Breast epithelium (tissue), 4 donors: ENCODE measurements at places on chromosomes 2 and 18.

GRCh38 chr18:79851950-79852349, 54.2 kb downstream of the KCNG2 start:
- DNase-seq: no peak

DNA sequence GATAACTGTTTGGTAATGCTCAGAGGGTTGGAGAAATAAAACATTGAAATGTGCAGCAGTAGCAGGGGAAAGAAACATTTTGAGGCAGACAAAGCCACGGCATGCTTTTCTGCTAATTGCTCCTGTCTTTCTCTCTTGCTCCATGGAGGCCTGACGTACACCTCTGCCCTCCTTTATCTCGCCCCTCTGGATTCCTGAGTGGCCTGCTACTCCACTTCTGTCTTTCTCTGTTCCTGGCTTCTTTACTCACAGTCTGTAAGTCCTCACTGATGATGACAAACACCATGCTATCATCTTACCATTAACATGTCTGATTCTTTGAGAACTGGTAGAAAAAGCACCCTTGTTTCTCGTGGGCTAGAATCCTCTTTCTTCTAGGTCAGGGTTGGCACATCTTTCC, 392.9 kb downstream of the MEIS1 start:
- DNase-seq: no peak

DNA sequence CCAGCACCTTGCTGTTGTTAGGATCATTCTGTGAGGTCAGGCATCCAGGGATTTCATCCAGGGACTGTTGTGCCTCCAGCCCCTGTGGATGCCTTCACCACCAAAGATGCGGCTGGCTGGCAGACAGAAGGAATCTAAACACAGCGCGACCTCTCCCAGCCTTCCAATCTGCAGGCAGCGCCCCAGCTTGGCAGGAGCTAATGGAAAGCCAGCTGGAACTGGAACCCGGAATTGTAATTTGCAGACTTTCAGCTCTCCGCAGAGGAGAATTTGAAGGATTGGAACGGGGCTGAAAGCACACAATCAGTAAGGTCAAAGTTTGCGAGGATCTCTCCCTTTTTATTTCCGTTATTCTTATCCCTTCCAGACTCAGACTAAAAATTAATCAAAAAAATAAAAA, 127.8 kb downstream of the TRIB2 start:
- DNase-seq: no peak

DNA sequence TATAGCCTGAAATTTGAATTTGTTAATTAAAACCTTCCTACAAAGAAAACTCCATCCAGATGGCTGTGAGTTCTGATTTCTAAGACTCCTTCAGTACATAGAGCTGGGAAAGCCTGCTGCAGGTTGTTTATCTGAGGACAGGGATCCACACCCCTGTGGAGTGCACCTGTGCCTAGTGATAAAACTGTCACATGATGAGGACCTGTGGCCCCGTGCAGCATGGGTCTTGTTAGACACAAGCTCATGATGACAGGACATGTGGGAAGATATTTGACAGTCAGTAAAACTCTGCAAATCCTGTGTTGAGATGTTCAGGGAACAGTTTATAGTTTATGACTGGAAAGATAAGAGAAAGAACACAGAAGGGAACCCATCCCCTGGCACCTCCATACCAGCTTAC, 133.2 kb upstream of the TMEM18 start:
- DNase-seq: no peak

DNA sequence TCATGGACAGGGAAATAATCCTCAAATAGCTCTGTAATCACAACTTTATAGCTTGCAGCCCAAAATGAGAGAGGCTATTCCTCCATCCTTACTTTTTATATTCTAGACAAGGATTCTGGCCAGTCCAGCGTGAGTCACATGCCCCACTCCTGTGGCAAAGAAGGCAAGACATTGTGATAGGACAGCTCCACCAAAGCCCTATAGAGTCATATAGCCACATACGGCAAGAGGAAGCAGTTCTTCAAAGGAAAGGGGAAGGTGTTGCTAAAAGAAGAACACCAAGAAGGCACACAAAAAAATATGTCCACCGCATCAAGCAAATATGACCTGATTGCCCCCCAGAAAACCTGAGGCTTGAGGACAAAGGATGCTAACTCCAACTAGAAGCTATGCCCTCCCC, 3.4 kb upstream of the GFPT1 start:
- no peak for DNase-seq

GRCh38 chr2:230179907-230180306, 39.9 kb downstream of the SP110 start:
- DNase-seq: no peak

DNA sequence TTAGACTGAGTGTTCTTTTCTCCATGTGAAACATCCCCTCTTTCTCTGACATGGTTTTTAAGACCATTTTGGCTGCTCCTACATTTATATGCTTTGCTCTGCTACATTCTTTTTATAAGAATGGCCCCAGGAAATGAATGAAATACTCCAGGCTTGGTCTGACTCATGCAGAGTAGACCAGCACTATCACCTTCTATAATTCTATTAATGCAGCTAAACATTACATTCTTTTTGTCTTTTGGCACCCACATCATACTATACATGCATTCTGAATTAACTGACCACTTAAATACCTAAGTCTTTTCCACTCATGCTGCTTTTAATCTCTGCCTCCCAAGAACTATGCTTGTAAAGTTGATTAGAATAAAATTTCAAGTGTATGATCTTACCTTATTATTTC, 94.1 kb downstream of the AAK1 start:
- DNase-seq: no peak

GRCh38 chr2:83782122-83782521, 677.0 kb downstream of the SUCLG1 start:
- no peak for DNase-seq

DNA sequence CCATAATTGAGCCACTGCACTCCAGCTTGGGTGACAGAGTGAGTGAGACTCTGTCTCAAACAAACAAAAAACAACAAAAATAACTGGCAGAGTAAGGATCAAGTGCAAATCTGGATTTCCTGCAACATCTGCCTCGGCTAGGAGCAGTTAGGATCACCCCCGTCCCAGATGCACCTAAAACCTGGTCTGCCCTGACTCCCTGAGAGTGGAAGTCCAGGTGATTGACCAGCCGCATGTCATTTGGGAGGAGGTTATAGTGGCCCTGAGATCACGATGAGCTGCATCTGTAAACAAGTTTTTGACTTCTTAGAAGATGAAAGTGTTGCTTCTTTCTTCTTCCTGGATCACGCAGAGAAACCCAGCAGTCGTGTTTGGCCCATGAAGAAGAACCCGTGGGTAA, 5.0 kb upstream of the ESPNL start:
- no peak for DNase-seq

DNA sequence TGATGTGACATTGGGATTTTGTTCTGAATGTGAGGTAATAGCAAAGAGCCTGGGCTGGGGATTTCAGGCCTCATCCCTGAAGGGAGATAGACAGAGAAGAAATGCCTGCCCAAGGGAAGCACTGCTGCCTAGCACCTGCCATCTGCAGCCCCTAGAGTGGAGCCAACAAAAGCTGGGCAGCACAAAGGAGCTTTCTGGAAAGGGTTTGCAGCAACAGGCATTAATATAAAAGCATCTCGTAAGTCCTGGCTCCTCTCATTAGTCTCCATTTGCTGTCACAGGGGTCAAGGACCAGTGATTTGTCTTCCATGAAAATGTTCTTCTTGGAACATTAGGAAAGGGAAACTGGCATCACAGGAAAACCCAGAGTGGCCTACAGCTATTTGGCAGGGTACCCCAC, 157.2 kb upstream of the SLC14A2 start:
- DNase-seq: no peak

DNA sequence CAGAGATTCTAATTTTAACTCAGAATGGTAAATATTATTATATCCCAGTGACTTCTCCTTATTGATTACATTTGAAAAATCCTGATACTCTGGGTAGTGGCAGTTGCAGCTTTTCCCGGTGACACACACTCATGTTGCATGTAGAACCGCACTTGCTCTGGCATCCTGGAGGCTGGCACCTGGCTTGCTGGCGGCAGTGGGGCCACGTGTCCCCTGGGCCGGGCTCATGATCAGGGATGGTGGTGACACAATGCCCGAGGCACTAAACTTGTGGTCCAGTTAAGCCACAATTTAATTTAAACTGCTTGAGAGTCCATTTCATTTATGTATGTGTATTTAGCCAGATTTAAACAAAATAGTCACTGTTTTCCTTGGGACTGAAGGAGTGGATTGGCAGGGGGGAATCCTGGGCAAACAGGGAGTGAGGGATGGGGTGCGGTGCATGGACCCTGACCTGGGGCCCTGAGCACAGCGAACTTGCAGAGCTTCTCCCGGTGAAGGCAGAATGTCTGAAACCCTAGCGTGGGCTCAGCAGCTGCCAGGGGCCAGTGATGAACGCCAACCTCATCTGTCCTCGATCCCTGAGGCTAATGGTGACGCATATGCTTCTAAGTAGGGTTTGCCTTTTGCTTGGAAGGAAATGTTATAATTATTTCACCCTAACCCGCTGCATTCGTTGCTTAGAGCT, 50.0 kb downstream of the KCNG2 start:
- DNase-seq: peak; percentile 56

- DNase-seq: no peak
Measured at GRCh38 chr18:44309185-44309584, 371.5 kb upstream of the SETBP1 start.

DNA sequence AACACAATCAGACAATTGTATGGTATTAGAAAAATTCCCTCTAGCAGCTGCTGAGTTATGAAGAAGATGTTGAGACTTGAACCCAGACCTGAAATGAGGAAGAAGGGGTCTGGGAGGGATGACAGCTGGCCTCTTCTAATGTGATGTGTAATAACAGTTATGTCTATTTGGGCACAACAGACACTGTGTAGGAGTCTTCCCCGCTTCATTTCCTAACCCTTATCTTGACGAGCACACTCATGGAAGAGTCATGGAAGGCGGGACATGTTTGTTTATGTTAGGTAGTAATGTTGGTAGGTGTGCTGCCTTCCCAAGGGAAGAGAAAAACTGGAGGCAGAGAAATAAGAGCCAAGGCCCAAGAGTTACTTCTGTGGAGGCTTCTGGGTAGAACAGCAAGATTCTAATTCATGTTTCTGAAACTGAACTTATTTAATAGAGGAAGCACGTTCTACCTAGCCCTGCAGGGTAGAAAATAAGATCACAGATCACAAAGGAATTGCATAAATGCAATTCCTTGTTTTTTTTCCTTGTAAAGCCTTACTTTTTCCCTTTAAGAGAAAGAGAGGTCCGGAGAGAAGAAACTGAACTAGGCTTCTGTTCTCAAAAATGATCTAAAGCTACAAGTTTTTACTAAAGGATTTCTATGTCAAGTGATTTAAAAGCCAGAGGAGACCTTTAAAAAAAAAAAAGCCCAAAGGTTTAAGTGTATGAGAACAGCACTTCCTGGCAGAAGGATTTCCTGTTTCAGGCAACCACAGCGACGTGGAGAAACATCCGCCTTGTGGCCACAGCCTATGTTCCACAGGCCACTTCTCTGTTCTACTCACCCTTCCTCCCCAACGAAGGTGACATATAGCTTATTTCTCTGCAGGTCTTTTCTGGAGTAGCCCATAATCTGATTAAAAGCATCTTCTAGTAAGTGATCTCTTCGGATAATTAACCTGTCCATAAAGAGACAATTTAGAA, 68.5 kb upstream of the STK17B start:
- DNase-seq: no peak

DNA sequence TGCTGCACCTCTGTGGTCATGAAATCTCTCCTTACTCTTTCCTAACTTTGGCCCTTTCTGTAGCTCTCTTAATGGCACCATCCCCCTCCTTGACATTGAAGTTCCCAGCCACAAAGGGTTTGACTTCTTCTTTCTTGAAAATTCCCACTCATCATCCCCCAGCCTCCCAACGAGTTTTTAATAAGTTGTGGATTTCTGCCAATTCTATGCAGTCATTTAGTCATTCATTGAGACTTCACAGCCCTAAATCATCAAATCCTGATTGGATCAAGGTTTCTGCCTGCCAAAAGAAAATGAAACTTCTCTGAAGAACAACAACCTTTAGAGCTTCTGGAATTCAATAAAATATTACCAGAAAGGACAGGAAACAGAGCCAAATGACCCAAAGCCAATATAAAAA, 354.3 kb downstream of the CLIP4 start:
- no peak for DNase-seq

GRCh38 chr18:49788327-49788898, 24.9 kb downstream of the ACAA2 start:
- DNase-seq: no peak

- DNase-seq: no peak
Measured at GRCh38 chr2:40210344-40210967, 241.4 kb downstream of the SLC8A1 start.

DNA sequence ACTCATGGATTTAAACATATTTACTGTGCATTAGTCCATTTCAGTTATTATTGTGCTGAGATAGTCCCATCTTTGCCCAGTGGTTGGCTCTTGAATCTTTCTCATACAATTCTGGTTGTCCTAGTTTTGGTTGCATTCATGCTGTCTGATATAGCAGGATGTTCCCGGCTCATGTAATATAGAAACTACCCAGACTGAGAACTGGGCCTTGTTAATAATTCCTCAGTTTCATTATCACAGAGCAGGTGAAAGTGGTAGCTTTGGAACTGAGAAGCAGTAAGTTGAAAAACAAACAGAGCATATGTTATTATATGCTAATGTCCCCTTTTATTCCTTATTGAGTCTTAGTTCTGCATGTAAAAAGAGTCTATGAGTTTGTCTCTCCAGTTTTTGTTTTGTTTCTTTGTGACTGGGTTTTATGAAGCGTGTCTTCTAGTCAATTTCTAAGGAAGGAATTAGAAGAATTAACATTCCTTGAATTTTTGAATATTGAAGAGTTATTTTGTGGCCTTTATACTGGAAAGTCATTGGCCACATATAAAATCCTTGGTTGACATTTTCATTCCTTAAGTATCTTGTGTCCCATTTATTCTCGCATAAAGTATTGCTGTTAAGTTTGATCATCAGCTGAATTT, 43.3 kb downstream of the EIF5B start:
- DNase-seq: no peak

GRCh38 chr2:2731101-2731815, 400.2 kb upstream of the MYT1L start:
- DNase-seq: no peak

DNA sequence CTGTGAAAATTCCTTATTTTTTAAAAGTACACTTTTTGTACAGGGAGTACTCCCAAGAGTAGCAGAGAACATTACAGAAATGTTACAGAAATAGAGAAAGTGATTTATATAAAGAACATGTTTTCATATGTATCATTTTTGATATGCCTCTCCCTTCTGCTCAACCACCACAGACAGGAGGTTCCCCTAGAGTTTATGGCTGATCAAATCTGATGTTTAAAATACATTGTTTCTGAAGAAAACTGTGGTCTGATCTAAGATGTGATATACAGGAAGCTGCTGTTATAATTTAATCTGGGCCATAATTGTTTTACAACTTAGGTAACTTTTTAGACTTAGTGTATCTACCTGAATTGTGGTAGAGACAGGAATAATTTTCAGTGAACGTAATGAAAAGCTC, 37.0 kb downstream of the STAT4 start:
- DNase-seq: no peak

DNA sequence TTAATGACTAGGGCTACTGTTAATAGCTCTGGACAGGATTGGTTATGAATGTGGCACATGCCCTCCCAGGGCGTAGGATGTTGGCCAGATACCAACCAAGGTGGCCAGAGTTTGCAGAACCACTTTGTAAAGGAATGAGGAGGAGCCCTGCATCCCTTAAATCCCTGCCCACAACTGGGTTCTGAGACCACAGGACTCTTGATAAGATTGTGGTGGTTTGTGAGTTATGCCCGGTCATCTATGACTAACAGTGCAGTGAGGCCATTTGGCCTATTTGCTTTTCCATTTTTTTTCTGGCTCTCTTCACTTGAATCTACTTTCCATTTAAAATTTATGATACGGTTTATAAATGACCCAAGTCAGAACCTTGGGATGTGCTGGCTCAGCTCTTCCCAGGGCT, 294.5 kb downstream of the PRKCE start:
- no peak for DNase-seq
